Right renal cortex interstitium (tissue), 3 donors: ENCODE measurements at places on chromosomes 1 and 21. TPM values are rescaled to one million over a fixed set of nuclear protein-coding genes. Genes with fewer than 3 reads are reported as not detected.

The IL19 gene
- 0.89 TPM for polyA plus RNA-seq

The LCA5L gene
- 6.5 TPM for polyA plus RNA-seq

The ITPKB gene
- polyA plus RNA-seq: 24.2 TPM

The MYBPH gene
- 0.32 TPM for polyA plus RNA-seq

The BSND gene
- 4.6 TPM for polyA plus RNA-seq

The TENT5C gene
- 3.4 TPM for polyA plus RNA-seq

The RNU1-1 gene
- not detected for polyA plus RNA-seq
